ENCODE measurements at places on chromosomes 4 and X. TPM values are rescaled to one million over a fixed set of nuclear protein-coding genes. Genes with fewer than 3 reads are reported as not detected.

DNA sequence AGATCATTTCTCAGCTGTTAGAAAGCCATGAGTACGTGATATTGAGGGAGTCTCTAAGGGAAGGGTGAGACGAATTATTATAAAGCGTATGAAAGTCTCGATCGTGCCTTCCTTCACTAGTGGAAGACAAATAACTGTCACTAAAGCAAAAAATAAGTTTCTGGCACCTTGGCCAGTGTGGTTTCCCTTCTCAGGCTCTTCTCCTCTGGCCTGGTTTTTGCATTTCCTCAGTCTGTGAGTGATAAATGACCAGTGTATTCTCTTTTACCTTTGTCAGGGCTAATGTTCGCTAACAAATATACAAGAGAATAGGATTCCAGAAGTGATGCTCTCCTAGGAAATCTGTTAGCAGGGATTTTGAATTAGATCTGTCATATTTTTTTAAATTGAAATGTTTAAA is 19.6 kb downstream of the TXK start:
- DNase-seq, result no peak

GRCh38 chr4:183204793-183205192 is 105.7 kb downstream of the WWC2 start:
- DNase-seq, result no peak

- no peak for DNase-seq
These were observed 190.2 kb upstream of the AGA start for GRCh38 chr4:177632481-177632880.

DNA sequence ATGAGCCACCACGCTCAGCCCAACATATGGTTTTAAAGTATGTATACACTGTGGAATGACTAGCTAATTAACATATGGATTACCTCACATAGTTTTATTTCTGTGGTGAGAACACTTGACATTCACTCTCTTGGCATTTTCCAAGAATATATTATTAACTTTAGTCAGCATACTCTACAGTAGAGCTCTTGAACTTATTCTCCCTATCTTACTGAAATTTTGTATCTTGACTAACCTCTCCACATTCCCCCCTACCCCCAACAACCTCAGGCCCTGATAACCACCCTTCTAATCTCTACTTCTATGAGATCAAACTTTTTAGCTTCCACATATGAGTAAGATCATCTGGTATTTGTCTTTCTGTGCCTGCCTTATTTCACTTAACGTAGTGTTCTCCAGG is 38.6 kb upstream of the AGA start:
- no peak for DNase-seq

DNA sequence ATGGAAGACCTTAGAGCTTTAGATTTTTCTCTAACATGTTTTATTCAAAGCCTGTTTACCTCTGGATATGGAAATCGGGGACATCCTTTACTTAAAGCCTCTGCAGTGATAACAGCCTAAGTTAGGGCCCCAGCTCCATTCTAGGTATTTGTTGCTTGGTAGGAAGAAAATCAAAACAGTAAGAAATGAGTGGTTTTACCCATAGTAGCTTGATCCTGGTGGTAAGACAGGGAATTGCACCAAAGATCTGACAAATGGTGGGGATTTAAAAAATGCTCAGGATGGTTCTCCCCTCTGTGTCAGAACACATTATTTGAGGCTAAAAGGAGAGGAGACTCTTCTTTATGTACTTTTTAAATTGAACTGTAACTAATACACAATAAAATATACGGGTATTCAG is 52.4 kb downstream of the AFF2 start:
- no peak for DNase-seq

GRCh38 chr4:3500634-3501101 is 31.6 kb downstream of the LRPAP1 start:
- no peak for DNase-seq

GRCh38 chr4:161498155-161498554 is 665.6 kb downstream of the FSTL5 start:
- no peak for DNase-seq

The PNMA6E gene
- total RNA-seq, result not detected

The CFP gene
- total RNA-seq, result 136 TPM

GRCh38 chrX:69028761-69029120 is 136.5 kb downstream of the PJA1 start:
- DNase-seq, result no peak

- DNase-seq, result peak; percentile 75
These were observed 25.9 kb downstream of the NOP14 start for GRCh38 chr4:2937146-2937857.

- no peak for DNase-seq
These were observed 13.3 kb upstream of the TEX13C start for GRCh38 chrX:125306335-125306866.

The CDKL2 gene
- total RNA-seq, result 0.38 TPM

GRCh38 chr4:42268824-42269223 is 116.4 kb upstream of the BEND4 start:
- no peak for DNase-seq

DNA sequence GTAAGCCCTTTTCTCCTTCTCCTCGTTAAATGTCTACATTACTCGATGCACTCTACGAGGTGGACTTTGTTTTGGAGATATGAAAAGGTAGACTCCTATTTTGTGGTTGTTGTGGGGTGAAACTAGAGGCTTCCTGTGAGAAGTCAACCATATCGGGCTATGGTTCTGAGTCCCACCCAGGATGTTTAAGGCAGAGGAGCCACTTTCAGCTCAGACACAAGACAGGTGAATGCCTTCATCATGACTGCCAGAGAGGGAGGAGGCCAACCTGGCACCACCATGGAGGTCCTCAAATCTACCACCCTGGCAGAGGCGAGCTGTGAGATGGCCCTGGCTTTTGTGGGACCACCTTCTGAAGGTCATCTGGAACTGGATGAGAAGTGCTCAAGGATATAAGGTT is 154.4 kb upstream of the KLF3 start:
- DNase-seq, result no peak

The SLITRK2 gene
- total RNA-seq, result 5.6 TPM

The CLTRN gene
- not detected for total RNA-seq

DNA sequence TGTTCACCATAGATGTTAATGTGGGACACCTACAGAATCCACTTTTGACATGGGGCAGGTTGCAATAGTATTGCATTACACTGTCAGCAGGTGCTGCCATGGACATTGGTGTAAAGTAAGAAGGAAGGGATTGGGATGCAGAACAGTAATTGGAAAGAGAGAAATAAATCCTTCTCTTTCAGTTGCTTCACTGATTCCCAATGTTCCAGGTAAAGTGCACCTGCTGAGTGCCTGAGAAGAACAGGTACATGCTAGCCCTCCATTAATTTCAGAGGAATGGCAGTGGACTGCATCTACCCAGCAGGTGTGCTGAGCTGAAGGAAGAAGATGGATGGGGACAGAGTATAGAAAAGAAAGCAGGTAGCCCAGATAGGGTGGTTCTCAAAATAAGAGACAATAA is 248.5 kb downstream of the TENM3 start:
- DNase-seq, result no peak

DNA sequence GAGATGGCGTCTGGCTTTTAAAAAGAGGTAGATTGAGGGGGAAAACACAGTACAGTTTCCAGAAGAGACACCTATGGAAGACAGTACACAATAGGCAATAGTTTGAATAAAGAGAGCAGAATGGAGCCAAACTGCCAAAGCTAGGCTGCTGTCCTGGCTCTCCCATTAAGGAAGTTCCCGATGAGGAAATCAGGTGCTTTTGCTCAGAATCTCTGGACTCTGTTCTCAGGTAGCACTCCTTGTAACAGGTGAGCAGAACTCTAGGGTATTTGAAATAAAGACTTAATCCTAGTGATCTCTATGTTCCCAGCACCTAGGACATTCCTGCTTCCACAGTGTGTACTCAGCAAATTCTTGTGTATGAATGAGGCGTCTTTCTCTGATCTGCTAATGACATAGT is 1.6 kb downstream of the EGF start:
- no peak for DNase-seq

- no peak for DNase-seq
These were observed 4.5 kb downstream of the HHIP start for GRCh38 chr4:144650311-144651005.

DNA sequence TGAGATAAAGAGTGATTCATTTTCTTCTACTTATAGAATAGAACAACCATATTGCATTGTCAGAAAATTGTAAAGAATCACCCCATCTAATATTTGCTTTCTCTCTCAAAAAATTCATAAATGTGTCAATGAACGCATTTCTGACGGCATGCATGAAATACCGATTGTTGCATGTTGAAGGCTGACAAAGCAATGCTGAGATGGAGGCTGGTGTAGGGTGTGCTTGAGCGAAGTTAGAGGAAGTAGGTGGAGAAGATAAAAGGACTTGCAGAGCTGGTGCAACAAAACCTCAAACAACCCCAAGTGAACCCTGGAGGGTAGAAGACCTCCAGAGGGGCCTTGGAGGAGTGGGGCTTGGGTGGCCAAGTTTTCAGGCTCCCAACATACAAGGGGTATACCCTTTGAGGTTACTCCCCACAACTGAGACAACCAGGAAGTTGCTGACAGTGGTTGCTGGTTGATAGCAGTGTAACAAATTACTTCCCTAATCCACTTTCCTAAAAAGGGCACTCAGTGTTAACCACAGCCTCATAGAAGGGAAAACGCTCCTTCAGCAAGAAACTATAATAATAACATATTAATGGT is 452.7 kb downstream of the NLGN4X start:
- DNase-seq, result no peak

GRCh38 chr4:133592591-133592990 is 443.5 kb downstream of the PCDH10 start:
- DNase-seq, result no peak

The DACH2 gene
- total RNA-seq, result not detected

DNA sequence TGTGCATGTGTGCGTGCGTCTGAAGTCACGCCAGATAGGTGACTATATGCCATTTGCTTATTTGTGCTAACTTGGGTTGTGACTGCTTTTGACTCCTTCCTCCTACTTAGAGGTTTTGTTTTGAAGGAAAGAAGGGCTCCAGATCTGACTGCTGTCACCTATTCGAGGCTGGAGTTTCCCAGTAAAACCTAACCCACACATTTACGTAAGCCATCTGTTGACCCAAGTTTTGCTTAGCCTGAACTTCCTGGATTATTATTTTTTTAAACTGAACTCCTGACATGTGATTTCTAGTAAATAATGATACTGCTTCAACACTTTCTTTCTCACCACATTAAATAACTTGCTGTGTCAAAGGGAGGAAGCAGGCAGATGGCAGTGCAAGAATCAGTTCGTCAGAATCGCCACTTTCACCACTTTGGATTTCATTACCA is 41.5 kb downstream of the DTHD1 start:
- no peak for DNase-seq

- peak; percentile 43 for DNase-seq
These were observed 4.0 kb upstream of the DKC1 start for GRCh38 chrX:154758696-154759095.

GRCh38 chrX:111411983-111412382 is at the start of gene DCX:
Gene DCX (minus strand): TSS chrX:111412192. CDS start chrX:111410398, 1,794 bp downstream.
- DNase-seq, result no peak

The PIM2 gene
- 194 TPM for total RNA-seq

- no peak for DNase-seq
These were observed 29.5 kb upstream of the SERTM2 start for GRCh38 chrX:111481896-111482295.

GRCh38 chr4:7041801-7042502 is 1.2 kb upstream of the TADA2B start:
- peak; percentile 84 for DNase-seq

- no peak for DNase-seq
These were observed 31.5 kb downstream of the DCTD start for GRCh38 chr4:182885738-182886077.

The CNGA2 gene
- not detected for total RNA-seq

DNA sequence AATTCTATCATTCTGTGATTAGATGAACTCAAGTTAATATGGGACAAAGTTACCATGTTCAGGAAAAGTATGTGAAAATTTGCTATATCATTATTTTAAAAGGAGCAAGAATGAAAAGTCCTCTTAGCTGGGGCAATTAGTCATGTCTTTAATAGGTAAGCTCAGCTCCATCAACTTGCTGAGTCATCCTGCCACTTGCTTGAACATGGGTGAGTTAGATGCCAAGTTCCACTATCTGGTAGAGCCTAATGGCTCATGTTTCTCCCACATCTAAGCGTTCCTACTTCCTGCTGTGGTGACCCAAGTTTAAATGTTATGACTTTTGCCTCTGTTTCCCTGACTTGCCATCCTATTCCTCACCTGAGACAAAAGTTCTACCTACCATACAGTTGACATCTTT is 276.8 kb downstream of the ZNF674 start:
- no peak for DNase-seq

The DUSP21 gene
- not detected for total RNA-seq

- no peak for DNase-seq
These were observed 44.9 kb downstream of the SH3RF1 start for GRCh38 chr4:169225812-169226211.

GRCh38 chr4:144572660-144573059 is 73.3 kb upstream of the HHIP start:
- no peak for DNase-seq

DNA sequence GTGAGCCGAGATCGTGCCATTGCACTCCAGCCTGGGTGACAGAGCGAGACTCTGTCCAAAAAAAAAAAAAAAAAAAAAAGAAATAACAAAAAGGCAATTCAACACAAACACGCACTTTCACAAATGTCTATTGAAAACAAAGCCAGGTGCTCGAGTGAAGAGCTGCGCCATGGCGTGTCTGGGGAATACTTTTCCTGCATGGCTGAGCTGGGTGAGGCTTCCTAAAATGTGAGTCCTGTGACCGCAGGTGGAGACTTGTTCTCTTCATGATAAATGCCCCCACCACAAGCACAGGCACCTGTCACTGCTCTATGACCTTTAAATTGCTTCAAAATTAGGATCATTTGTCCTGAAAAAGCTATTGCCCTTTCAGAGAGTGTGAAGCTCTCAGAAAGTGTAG is 4.0 kb upstream of the ABLIM2 start:
- no peak for DNase-seq

The ADAMTS3 gene
- 1.2 TPM for total RNA-seq

DNA sequence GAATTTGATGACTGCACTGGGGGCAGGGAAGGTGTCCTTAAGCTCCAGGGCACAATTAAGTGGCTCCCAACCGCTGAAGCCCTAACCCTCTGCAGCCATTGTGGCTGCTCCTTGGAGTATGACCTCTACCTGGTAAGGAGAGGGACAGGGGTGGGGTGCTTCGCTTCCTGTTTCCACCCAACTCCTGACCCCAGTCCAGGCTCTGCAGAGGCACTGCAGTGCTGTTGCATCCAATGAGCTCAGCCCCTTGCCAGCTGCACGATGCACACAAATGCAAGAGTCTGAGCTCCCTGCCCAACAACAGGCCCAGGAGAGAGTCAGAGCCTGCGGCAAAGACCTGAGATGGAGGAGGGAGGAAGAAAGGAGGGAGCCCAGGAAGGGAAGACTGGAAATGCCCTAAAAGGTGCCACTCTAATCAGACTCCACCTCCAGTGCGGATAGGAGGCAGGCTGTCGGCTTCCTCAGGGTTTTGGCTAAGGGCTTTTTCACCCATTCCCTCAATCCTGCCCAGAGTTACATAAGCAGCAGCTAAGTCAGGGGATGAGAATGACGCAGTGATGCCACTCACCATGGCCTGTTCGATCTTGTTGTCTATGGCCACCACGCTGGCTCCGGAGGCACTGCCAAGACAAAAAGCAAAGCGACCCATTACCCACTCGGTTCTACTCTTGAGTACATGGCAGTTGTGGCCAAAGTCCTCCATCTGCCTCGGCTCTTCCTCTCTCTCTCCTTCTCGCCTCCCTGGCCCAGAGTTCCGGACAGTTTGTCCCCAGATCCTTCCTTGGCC is 60.1 kb downstream of the TSC22D3 start:
- DNase-seq, result peak; percentile 78

Measured in spleen (tissue), 13 donors.